Mucosa of descending colon (tissue), 3 donors: ENCODE measurements at places on chromosomes 12 and 14. TPM values are rescaled to one million over a fixed set of nuclear protein-coding genes. Genes with fewer than 3 reads are reported as not detected.

The GDF3 gene
- not detected for total RNA-seq

The FAM181A gene
- total RNA-seq, result not detected

The VRTN gene
- total RNA-seq, result 0.09 TPM

The KRT77 gene
- total RNA-seq, result not detected

The ENO2 gene
- 7.6 TPM for total RNA-seq

The ZC2HC1C gene
- 4.8 TPM for total RNA-seq

The NR1H4 gene
- total RNA-seq, result 13.8 TPM

The FAM222A gene
- 1.7 TPM for total RNA-seq

The GLT8D2 gene
- 2.5 TPM for total RNA-seq

The BBOF1 gene
- total RNA-seq, result 4.1 TPM

The IL26 gene
- not detected for total RNA-seq

GRCh38 chr14:29536886-29537511 is 390.6 kb downstream of the PRKD1 start:
- no peak for DNase-seq

DNA sequence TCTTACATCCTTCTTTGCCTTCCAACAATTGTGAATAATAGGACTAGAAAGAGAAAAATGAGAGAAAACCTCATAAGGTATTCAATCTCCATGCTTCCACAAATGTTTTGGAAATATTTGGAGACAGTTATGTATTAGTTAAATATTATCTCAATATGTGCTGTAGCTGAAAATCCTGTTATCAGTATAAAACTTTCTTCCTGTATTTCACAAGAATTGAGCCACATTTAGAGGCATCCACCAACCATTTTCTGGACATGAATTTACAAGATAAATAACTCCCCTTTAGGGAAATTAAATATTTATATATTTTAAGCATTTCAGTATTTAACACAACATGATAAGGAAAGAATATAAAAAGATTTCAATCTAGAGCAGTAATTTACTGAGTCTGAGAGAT is 200.3 kb downstream of the GPHN start:
- DNase-seq, result no peak

- DNase-seq, result peak; percentile 60
These were observed 95.7 kb downstream of the RFLNA start for GRCh38 chr12:124390442-124391097.

DNA sequence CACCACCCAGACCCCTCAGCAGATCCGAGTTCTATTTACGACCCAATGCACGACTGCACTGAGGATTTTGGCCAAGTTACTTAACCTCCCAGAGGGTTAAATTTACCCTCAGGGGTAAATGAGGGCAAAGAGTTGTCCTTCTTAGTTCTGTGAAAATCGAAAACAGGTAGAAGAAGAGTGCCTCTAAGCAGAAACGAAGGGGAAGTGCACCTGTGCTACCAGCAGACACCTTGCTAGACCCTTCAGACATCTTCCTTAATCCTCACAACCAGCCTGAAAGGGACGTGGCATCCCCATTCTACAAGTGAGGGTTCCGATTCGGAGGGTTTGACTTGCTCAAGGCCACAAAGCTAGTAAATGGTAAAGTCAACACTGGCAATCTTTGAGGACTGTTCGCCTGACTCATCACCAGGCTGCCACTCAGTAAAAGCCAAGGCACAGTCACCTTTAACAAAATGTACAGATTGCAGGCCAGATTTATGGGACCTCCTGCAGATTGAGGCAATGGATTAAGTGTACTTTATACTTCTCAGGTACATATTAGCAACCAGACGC is 1.6 kb downstream of the GSG1 start:
- no peak for DNase-seq

GRCh38 chr14:21997300-21997699 is 323.7 kb upstream of the OR4E1 start:
- DNase-seq, result no peak

DNA sequence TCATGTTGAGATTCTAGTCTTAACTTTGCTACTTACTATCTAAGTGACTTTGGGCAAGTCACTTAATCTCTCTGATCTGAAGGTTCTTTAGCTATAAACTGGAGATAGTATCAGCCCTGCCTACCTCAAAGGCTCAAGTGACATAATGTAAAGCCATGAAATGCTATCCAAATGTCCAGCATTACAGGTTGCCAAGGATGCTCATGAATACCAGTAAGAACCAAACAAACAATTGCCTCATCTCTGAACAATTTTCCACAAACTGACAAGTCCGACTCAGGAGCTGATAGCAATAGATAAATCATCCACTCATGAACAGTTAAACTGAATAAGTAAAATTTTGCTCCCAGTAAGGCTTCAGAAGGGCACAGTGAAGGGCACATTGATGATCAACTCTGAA is 51.5 kb downstream of the LMNTD1 start:
- no peak for DNase-seq

GRCh38 chr14:95862243-95862642 is 14.4 kb upstream of the TUNAR start:
- DNase-seq, result no peak

GRCh38 chr14:38243696-38244240 is 12.1 kb downstream of the CLEC14A start:
- DNase-seq, result no peak

DNA sequence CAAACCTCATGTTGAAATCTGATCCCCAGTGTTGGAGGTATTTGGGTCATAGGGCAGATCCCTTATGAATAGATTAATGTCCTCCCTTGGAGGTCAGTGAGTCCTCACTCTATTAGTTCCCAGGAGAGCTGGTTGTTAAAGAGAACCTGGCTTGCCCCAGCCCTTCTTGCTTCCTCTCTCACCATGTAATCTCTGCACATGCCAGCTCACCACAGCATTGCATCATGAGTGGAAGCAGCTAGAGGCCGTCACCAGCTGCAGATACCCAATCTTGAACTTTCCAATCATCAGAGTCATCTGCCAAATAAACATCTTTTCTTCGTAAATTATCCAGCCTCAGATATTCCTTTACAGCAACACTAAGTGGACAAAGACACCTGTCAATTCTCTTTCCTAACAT is 161.8 kb upstream of the IGF1 start:
- DNase-seq, result no peak

GRCh38 chr14:105500726-105501101 is 9.7 kb downstream of the TEDC1 start:
- peak; percentile 40 for DNase-seq

GRCh38 chr14:37122288-37122687 is 50.1 kb downstream of the SLC25A21 start:
- no peak for DNase-seq

DNA sequence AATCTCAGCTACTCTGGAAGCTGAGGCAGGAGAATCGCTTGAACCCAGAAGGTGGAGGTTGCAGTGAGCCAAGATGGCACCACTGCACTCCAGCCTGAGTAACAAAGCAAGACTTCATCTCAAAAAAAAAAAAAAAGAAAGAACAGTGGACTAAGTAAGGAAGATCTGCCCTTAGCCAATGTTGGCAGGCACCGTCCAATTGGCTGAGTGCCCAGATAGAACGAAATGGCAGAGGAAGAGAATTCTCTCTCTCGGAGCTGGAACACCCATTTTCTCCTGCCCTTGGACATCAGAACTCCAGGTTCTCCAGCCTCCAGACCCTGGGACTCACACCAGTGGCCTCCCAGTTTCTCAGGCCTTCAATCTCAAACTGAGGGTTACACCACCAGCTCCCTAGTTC is 49.9 kb downstream of the ESR2 start:
- peak; percentile 54 for DNase-seq

DNA sequence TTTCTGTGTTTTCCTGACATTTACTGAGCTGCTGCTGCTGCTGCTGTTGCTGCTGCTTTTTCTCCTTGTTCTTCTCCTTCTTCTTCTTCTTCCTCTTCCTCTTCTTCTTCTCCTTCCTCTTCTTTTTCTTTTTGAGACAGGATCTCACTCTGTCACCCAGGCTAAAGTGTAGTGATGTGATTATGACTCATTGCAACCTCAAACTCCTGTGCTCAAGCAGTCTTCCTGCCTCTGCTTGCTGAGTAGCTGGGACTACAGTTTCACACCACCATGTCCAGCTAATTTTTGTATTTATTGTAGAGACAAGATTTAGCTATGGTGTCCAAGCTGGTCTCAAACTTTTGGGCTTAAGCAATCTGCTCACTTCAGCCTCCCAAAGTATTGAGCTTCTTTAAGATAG is 95.8 kb downstream of the TMTC3 start:
- DNase-seq, result no peak

GRCh38 chr14:56702515-56702914 is 107.8 kb downstream of the OTX2 start:
- DNase-seq, result no peak

- no peak for DNase-seq
These were observed 66.6 kb downstream of the ERGIC2 start for GRCh38 chr12:29314416-29314815.

DNA sequence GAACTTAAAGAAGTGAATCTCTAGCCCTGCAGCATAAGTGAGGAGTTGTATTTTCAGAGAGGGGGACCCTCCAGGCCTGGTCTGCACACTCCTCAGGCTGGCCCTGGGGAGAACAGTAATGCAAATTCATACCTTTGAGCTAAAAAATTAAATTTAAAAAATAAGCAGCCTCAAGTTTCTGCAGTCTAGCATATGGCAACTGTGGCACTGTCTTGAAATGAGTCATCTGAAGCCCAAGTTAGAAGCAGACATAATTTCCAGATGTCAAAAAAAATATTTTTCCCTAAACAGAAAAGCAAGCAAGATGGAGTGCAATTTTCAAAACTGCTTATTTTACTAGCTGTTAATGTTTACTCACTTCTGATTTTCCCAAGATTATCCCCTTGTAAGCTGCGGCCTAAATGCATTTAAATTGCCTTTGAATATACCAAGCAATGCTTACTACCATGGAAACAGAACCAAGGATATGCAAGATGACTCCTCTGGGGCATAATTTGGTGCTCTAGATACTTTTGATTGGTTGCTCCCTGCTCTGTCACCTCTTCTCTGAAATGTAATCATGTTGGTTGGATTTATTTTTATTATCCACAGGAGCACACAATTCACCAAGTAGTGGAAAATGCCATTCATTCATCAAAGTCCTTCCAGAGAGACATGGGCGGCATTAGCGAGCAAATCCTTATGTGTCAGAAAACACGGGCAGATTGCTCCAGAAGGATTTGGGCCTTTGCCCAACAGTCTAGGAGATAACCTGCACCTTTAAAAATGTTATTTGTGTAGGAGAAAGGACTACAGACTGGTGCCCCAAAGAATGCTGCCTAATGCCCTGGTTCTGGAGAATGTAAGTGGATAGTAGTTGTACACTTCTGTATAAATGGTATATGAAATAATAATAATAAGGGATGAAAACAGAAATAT is 25.0 kb upstream of the DHRS7 start:
- no peak for DNase-seq

- no peak for DNase-seq
These were observed 83.4 kb downstream of the RTN1 start for GRCh38 chr14:59787045-59787674.

GRCh38 chr12:64691227-64691794 is 67.9 kb downstream of the GNS start:
- DNase-seq, result no peak

- DNase-seq, result no peak
These were observed 125.8 kb downstream of the KTN1 start for GRCh38 chr14:55705651-55706364.

GRCh38 chr12:65905405-65905804 is 81.1 kb downstream of the HMGA2 start:
- DNase-seq, result no peak
